Head of caudate nucleus (tissue), 42 donors: ENCODE measurements at places on chromosomes 6 and 20.
A peak's percentile ranks its signal among the peaks of the same experiment; 100 is the strongest.

GRCh38 chr6:97085772-97086171 is 161.2 kb downstream of the KLHL32 start:
- DNase-seq, result no peak

DNA sequence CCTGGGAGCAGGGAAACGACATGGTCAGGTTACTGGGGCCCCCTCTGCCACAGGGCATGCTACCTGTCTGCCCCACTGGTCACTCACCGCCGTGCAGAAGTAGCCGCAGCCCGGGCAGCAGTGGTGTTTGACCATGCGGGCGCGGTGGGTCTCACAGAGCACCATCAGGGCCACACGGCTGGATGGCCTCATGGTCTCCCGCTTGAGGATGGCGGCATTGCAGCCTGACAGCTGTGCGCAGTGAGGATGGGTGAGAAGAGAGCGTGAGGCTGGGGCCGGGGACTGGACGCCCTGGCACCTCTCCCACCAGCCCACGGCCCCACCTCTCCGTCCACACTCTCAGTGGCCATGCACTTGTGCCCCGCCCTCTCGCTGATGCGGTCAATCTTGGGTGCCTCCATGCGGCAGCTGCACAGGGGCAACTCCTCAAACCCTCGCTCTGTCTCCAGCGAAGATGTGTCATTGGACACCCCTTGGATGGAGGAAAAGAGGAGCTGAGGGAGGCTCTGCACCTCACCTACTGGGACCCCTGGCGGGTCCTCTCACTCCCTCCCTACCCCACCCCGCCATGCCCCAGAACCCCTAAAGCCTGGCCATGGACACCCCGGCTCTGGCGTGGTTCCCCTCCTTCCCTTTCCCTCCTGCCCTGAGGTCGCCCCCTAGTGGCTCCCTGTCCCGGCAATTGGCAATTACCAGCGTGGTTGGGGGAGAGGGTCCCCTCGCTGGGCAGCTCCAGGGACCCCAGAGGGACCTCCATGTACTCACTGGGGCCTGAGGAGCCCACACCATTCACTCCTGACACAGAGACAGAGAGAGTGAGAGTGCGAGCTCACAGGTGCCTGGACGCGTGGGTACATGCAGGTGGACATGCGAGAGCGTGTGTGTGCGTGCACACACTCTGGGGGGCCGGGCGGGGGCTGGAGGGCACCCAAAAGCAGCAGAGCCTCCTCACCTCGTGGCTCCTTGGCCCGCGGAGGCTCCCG is 8.9 kb downstream of the EHMT2 start:
- DNase-seq, result peak; percentile 52

DNA sequence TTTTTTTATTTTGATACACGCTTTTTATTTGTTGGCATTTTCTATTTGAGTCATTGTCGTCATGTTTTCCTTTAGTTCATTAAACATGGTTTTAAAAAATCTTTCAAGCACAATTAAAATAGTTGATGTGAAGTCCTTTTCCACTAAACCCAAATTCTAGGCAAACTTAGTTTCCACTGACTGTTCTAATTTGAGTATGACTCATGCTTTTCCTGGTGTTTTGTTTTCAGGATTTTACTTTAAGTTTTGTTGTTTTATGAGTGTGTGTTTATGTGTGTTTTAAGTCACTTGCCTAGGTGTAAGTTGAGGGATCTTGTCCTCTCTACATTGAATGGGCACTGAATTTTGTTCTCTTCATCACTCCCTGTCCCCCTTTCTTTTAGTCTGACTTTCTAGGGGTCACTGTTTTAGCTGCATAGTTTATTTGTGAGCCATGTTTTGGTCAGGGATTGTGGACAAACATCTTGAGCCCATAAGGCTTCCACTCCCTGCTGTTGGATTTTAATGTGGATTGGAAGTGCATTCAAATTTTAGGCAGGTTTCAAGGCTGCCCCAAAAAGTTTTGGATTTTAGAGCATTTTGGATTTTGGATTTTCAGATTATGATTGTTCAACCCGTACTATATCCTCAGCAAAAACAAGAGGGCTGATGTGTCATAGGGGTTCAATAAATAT is 94.8 kb downstream of the CDYL start:
- DNase-seq, result no peak

DNA sequence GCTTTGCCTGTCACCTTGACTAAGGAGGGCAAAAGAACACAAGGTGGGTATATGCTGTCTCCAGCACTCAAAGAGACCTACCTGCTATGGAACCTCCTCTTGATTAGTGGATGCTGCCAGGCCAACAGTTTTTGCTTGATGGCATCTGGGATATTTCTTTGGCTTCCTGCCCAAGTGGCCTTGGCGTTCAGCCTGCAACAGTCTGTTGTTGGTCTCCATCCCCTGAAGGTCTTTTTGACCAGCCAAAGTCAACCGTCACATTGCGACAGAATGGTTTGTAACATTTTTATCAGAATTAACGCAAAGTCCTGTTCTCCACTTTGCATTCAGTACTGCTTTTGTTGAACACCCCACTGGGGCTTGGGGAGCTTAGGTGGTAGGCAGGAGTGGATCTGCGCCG is 37.1 kb downstream of the SERPINB1 start:
- DNase-seq, result no peak

GRCh38 chr6:47344022-47344421 is 34.3 kb upstream of the TNFRSF21 start:
- DNase-seq, result no peak

- DNase-seq, result no peak
Measured at GRCh38 chr6:2218866-2219265, 26.5 kb downstream of the GMDS start.

GRCh38 chr6:26420688-26421171 is 18.7 kb downstream of the BTN3A1 start:
- no peak for DNase-seq

DNA sequence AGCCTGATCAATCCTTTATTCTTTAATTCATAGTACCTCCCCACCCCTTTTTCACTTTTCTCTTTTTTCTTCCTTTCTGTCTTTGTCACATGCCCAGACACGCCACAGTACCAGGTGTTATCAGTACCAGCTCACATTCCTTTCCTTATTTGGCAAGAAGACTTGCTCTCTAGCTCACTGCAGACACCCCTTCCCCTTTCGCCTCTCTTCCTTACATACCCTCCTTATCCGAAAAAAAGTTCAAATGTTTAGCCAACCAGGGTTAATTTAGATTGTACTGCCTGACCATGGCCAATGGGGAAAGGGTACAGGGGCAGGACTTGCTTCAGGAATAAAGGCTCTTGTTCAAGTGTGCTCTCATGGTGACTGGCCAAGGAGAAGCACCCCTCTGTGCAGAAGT is 9.3 kb upstream of the SIRPB2 start:
- no peak for DNase-seq

GRCh38 chr6:30615958-30616810 is 859 bp downstream of the PPP1R10 start:
- DNase-seq, result no peak

DNA sequence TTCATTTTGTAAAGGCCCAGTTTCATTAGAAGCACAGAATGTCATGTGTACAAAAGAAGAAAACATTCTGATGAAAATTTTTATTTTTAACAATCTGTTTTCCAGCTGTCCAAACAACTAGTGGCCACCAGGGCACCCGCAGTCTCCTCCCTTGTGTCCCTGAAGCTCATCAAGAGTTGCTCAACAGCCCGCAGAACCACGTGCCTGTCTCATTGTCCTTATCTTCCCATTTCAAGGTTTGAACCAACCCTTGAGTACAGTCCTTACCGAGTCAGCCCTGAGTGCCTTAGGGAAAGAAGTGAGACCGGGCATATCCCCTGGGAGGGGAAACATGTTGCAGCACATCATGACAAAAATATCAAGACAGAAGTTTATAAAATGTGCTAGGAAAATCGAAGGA is 15.9 kb upstream of the ZNF133 start:
- no peak for DNase-seq

DNA sequence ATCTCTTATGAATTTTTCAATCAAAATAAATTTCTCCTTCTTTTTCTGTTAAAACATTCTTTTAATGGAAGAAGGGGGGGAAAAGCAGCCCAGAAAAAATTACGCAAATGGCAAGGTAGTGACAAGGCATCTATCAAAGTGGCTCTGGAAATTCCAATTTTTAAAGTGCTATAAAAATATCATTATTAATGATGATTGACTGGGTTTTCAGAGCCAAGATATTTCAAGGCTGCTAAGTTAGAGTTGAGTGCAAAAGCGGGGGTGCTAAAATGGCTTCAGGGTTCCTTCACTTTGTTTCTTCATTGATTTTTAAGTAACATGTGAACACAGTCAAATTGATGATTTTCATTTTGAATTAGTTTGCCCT is 171.6 kb upstream of the CITED2 start:
- no peak for DNase-seq

GRCh38 chr20:35560105-35560511 is 18.2 kb downstream of the ERGIC3 start:
- no peak for DNase-seq

DNA sequence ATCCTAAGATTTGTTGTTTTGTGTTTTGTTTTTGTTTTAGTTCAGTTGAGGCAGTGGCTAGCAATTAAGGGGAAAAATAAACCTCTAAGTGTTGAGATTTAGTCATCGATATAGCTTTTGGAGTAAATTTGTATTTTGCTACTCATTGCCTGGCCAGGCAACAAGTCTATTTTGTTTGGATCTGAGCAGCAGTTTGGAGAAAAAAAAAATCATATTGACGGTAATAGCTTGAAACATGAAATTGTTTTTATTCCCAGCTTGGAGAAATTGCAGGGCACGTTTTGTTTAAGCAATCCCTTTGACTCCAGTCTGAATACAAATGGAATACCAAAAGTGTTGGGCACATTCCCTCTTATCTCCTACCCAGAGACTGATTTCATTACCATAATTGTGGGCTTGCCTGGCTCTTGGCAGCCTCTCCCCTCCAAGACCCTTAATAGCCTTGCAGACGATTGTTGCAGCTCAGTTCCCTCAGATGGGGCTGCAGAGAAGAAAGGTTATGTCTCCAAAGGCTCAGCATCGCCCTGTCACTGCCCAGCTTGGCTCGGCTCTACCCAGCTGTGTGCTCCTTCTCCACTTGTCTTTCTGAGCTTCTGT is 56.0 kb downstream of the ISM1 start:
- no peak for DNase-seq

DNA sequence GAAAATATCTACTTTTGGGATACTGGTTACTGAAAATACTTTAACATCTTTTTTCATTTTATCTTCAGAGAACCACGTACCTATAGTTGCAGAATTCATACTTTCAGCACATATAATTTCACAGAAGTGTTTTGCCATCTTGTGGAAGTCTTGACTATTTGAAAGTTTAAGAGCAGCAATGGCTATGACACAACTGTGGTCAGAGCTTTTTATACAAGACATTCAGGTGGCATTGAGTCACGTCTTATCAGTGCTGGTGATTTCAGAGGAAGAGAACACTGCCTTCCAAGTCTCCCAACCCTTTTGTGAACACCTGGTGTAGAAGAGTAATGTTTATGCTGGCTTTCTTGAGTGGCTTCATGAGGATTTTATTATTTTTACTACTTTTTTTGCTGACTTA is 171.6 kb downstream of the ARID1B start:
- DNase-seq, result no peak

- DNase-seq, result no peak
Measured at GRCh38 chr6:142251930-142252445, 49.8 kb upstream of the ADGRG6 start.

- DNase-seq, result no peak
Measured at GRCh38 chr6:153334121-153334520, 203.0 kb upstream of the RGS17 start.

DNA sequence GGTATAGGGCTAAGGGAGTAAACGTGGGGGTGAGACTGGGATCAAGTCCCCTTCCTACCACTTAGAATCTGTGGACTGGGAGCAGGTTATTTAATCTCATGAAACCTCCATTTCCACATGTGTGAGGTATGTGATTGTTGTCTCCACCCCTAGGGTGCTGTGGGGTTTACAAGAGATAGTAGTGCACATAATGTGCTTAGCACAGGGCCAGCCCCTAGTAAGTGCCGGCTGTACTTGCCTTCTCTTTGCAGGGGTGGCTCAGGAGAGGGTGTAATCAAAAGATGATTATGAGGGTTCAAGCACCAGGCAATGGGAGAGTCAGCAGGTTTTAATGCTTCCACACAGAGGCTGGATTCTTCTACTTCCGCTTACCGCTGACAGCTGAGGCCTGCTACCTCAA is 6.9 kb downstream of the NT5E start:
- DNase-seq, result no peak

GRCh38 chr6:137772541-137773250 is 94.4 kb upstream of the TNFAIP3 start:
- DNase-seq, result no peak

DNA sequence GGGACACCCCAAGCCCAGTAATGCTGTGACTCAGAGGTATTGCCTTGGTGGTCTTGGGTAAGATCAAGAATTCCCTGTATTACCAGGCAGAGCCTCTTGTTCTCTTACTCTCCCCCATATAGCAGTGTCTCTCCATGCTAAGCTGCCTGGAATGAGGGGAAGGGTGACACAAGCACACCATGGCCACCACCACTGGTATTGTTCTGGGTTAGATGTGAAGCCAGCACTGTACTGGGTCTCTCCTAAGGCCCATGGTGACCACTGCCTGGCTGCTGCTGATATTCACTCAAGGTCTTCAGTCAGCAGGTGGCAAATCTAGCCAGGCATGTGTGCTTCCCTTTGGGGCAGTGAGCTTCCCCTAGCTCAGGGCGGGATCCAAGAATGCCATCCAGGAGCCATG is 36.5 kb downstream of the TAF11 start:
- DNase-seq, result no peak

- no peak for DNase-seq
Measured at GRCh38 chr20:37303637-37304036, 14.2 kb downstream of the MANBAL start.
